ENCODE measurements at places on chromosomes 4 and X.

GRCh38 chrX:82092307-82092706 is 890.4 kb downstream of the SH3BGRL start:
- no peak for DNase-seq

DNA sequence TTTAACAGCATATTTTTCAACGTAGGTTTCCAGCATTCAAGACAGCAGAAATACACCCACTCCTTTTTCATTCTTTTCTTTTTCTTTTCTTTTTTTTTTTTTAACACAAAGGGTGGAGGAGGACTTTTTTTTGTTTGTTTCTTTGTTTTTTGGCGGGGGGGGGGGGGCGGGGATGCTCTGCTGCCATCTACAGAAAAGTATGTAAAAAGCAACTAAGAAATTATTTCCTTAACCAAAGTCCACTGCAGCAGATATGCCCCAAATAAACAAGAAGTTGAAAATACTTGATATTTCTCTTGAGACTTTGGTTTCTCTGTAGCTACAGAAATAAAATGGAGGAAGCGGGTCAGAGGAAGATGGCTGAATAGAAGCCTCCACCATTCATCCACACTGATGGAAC is 63.2 kb upstream of the PBDC1 start:
- DNase-seq = peak; percentile 0

DNA sequence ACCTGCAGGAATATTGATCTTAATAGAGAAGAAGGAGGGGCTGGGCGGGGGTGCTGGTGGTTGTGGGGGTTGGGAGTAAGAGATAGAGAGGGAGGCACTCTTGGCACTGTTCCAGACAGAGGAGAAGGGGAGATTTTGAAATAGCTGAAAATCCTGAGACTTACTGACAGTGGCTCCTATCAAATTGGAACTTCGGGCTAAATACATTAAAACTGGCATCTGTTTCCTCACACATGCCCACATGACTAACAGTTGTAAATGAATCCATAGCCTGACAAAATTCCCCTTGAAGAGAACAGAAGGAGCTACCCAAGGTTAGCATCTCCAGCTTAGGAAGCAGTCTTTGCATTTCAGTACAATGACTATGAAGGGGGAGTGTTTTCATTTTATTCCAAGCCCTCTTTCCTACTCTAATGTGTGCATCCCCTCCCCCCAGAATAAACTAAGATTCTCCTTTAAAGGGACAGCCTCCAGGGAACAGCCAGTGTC is 1.4 kb downstream of the DCX start:
- peak; percentile 62 for DNase-seq

DNA sequence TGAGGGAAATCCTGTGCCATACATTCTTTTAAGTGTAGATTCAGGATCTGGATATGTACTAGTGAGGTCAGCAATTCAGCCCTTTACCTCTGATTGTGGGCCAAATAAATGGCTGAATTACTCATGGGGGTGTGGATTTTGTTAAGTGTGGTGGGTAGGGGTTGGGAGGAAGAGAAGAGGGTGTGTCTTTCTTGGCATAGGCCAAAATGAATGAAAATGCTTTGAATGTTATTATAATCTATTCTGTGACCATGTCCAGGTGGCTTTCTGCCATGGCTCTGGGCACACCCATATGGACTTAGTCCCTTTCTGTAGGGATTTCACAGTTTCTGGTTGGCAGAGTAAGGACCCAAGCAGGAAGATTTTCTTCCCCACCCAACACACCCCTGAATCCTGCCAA is 244.3 kb downstream of the CBR4 start:
- DNase-seq = no peak

GRCh38 chr4:75924309-75924827 is 16.4 kb downstream of the NAAA start:
- DNase-seq = no peak

DNA sequence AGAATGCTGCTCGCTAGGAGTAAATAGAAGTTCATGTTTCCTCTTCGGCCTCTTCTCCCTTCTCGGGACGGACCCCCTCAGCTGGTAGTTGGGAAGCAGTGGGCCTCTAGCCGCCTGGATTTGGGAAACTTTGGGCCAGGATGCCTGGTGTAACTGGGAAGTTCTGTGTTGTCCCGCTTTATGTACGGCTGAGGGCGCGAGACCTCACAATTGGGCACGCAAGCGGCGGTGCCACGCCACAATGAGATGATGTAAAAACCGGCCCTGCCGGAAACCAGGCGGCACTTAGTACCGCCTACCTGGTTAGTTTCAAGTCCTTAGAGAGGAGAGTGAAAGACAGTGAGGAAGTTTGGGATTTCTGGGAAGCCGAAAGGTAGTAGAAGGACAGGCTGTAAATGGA is at the start of gene CT83:
Gene CT83 (minus strand): TSS at position 155 of the 400 bp plus-strand sequence. CDS start 120 bp downstream, at position 35.
- DNase-seq = no peak

DNA sequence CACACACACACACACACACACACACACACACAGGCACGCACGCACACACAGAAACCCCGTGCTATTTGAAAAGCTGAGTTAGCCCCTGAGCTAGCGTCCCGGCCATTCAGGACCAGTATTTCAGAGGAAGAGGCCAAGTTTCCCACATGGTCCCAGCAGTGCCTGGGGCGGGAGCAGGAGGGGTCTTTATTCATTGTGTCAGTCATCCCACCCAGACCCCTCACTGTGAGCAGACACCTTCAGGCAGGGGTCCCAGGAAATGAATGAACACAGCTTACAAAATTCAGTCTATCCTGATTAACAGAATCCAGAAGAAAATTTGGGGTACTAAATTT is 58.1 kb downstream of the ZFYVE28 start:
- no peak for DNase-seq

Data from eye (tissue), 1 donor.